Fibroblast of gingiva (primary cell): ENCODE measurements at places on chromosomes 6 and 20.
A peak's percentile ranks its signal among the peaks of the same experiment; 100 is the strongest.

DNA sequence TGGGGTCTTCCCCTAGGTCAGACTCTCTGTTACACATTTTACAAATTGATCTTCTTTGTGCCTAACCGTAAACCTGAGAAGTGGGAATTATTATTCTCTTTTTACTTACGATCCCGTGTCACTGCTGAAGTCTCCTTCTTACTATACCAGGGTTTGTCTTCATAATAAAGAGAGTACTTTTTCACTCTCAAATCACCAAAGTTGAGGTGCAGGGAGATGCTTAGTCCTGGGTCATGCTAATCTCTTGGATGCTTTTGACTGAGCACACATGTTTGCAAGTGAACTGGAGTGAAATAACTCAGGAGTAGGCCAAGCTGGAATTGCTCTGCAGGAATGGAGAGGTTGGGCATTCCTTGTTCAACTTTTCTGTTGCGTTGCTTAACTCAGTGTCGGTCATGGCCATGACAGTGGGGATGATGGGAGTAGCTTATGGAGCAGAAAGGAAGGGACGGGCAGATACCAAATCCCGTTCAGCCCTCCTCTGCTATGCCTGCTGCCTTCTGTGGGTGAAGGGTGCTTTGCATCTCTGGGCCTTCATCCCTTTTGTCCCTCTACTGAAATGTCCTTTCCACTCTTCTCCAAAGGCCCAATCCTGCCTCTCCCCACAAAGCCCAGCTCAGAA is 15.2 kb upstream of the TAGAP start:
- DNase-seq = no peak

DNA sequence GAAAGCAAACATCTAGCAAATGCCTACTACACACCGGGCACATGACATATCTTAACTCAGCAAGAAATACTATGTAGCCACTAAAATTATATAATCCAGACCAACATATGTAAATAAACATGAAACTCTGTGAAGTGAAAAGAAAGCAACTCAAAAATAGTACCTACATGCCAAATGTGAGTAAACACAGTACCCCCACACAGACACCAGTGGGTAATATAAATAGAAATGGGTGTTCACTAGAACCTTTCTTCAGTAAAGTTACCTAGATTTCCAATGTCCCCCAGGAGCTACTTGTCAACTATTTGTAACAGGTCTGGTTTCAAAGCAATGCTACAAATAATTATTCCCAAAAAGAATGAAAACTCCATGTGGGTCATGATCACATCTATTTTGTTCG is 25.5 kb downstream of the TRERF1 start:
- no peak for DNase-seq

- DNase-seq = no peak
Observed at GRCh38 chr6:7197747-7198146, 90.0 kb downstream of the RREB1 start.

DNA sequence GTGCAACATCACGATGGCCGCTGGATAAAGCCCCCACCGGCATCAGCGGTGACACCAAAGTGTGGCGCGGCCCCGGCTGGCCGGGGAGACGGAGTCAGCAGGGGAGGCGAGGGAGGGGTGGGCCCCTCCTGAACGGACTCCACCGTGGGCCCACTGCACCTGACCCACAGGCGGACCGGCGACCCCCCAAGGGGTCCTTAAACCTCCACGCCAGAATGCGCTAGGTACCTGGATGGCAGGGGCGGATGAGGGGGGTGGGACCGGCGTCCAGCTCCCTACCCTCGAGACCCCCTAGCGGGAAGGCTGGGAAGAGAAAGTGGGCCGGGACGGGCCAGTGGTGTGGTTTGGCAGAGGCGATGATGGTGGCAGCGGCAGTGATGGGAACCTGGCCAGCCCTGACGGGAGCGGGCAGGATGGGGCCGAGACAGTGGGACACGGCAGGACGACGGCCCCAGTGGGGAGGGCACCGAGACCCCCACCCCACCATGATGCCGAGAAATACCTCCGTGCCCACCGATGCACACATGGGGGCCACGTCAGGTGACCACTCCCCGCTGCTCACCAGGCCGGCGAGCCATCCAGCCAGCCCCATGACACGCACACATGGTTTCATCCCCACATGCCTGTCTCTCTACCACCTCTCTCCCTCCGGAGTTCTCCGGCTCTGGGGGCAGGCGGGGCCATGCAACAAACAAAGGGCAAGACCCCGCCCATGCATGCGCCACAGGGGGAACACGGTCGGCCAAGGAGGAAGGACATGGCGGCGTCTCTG is 771.9 kb upstream of the DEFB115 start:
- no peak for DNase-seq

DNA sequence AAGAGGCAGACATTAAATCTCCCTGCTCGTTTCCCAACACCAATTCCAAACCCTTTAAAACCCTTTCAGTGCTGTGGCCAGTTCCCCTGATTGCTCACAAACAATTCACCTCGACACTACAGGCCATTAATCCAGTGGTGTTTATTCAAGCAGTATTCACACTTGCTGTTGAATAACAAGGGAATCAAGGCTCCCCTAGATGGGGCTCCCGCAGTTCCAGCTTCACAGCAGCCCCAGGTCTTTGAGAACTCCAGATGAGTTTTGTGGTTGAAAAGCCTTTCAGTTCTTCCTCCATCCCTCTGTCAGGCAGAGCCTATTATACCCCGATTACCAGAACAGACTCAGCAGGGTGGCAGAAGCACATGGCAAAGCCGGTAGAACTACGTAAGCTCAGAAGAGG is 36.2 kb downstream of the JAG1 start:
- DNase-seq = no peak

DNA sequence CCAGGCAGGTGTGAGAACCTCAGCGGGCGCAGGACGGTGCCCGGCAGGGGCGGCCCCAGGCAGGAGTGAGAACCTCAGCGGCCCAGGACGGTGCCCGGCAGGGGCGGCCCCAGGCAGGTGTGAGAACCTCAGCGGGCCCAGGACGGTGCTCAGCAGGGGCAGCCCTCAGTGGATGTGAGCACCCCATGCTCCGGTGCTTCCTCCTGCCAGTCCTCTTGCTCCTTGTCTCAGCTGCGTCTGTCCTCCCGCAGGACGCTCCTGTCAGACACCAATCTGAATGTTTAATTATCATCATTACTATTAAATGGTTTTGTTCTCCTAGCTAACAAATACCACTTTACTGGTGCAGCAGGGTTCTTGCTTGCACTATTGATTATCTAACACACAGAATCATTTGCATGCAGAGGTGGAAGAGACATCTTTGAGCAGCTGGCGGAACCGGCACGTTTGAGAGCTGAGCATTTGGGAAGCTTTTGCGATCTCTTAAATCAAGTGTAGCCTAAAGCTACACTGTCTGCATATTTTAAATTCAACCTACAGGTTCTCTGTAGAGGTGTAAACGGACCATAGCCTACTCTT is 39.4 kb upstream of the DACT2 start:
- DNase-seq = no peak

DNA sequence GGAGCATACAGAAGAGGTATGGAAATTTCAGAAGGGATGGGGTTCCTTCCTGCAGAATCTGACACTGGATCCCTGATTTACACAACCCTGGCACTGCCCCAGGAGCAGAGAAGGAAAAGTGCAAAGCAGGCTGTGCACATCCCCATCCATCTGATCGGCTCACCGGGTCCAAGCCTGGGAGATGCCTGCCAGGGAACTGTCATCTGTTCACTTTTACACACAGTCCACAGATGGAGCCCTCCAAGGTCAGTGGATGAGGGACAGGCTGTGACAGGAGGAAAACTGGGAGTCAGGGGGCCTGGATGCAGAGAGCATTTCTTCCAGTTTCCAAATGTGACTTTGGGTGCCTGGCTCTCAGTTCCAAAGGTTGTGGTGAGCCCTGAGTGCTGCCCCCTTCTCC is 11.0 kb upstream of the SYNDIG1 start:
- DNase-seq = no peak

DNA sequence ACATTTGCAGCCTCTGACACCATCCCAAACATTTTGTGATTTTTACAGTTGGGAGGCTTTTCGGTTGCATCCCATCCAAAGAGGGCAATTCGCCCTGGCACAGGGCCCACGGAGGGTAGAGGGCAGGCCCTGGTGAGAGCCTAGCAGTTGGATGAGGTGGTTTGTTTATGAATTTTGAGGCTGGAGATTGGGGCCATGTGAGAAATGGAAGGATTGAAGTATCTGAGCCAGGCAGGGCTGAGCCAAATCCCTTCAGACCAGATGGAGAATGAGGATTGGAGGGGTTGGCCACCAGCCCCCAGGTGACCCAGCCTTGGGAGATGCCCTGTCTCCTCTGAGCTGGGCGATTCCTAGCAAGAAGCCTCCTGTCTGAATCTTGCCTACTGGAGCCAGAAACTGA is 52.6 kb upstream of the CCDC167 start:
- no peak for DNase-seq

DNA sequence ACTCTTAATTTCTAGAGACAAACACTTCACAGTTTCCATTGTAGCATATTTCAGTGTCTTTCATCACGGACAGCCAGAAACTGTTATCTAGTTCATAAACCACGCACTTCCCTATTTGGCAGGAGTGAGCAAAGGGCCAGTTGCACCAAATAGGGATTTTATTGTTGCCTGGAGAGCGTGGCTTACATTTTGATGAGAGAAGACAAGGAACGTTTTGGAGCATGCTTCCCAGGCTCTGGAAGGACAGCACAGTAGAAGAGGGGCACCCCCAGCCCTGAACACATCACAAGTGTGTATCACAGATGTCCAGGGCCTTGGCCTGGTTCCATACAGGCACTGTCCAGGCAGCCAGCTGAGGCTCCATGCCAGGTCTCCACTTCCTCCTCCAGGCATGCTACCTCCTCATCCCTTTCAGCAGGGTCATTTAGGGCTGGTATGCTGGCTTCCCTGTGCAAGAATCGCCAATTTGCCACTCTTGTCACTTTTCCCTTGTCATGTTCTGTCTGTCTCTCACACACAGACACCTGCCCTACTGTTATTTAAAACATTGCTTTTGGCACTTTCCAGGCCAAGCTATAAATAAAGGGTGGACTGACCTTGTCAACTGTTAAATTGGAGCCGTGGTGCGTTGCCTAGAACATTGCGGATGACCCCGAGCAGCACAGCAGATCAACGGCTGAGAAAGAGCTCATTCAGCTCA is 235.0 kb upstream of the GMDS start:
- no peak for DNase-seq

GRCh38 chr6:112649853-112650252 is 302.7 kb downstream of the RFPL4B start:
- DNase-seq = no peak

GRCh38 chr6:159680104-159680503 is 12.9 kb downstream of the SOD2 start:
- DNase-seq = no peak

DNA sequence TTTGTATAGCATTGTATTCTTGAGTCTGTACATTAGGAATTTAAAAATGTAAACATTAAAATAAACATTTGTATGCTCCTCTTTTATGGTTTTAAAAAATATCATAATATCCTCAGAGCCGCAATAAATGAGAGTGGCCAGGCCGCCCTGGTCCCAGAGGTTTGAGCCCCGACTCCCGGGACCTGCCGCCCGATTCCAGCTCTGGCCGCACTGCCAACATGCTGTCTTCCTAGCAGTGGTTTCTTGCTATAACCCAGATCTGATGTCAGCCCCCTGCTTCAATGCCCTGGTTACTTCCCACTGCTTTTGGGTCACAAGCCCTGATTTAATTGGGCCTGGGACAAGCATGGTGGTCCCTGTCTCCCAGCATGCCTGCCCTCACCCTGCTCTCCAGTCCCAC is 5.4 kb upstream of the ARID1B start:
- DNase-seq = no peak

- no peak for DNase-seq
Observed at GRCh38 chr20:22475662-22476061, 108.7 kb downstream of the FOXA2 start.

DNA sequence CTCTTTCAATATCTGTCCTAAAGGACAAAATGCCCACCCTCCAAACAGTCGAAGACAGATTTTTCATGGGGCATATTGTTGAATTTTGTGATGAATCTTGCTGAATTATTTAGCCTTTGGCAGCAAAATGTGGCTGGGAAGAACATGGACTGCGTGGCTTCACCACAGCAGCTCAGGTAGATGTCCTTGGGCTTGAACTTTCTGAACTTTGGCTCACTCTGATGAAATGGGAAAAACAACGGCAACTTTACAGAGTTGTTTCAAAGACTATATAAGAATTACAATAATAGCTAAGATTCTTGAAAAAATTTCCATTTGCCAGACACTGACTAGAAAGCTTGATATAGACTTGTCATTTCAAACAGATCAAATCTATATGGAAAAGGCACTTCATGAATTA is 52.8 kb upstream of the IL20RA start:
- DNase-seq = no peak

GRCh38 chr6:137823826-137824555 is 43.1 kb upstream of the TNFAIP3 start:
- peak; percentile 83 for DNase-seq

DNA sequence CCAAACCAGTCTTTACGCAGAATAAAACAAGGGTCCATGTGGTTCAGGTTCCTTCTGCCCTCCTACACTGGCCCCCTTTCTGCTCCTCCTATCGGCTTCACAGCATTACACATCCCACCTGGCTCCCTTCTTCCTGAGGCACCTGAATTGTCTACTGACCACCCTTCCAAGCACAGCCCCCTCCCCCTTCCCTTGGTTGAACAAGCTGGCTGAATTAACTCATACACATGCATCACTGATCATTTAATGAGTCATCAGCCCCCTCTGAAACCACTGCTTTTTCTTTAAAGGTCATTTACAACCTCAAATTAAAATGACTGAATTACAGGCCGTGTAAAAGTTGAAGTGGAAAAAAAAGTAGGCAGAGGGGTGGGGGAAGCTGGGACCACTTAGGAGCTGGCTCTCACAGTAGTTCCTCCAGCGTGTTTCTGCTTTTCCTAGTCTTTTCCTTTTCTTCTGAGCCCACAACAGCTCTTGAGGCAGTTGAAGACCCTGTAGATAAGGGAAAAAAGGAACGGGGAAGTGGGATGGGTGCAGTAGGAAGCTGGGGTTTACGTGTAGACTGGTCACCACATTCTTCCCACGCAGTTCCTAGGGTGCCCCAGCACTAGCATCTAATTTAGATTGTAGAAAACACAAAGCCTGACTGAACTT is 67.6 kb downstream of the FYN start:
- DNase-seq = peak; percentile 31

DNA sequence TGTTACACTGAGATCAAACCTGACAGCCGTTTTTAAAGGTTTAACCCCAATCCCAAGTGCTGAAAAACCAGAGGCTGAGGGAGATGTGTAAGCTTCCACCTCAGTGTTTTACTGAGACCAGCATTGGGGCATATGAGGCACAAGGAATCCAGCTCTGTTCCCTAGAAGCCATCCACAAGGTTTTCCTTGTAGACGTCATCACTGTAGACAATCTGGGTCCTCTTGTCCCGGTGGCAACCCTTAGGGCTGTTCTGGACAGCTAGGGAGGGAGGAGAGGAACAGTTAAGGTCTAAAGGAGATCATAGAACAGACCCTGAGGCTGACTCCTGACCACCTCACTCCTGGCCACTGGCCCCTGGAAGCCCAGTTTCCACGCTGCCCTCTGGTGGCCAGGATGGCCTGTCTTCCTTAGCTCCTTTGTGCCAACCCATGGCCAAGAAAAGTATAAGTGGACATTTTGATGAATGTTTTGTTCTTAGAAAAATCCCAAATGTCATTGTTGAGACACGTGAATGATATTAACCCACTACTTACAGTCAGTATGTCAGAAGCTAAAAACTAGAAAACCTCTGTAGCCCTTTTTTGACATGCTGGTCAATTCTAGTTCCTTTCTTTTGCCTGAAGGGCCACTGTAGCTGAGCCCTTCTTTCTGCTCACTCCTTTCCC is 6.4 kb downstream of the CFB start:
- DNase-seq = peak; percentile 52

- peak; percentile 6 for DNase-seq
Observed at GRCh38 chr6:122749451-122750050, 30.0 kb upstream of the FABP7 start.

- DNase-seq = no peak
Observed at GRCh38 chr20:17457079-17457478, 74.1 kb downstream of the BFSP1 start.
